Osteoblast (primary cell): ENCODE measurements at places on chromosomes 5 and 9. TPM values are rescaled to one million over a fixed set of nuclear protein-coding genes. Genes with fewer than 3 reads are reported as not detected.

DNA sequence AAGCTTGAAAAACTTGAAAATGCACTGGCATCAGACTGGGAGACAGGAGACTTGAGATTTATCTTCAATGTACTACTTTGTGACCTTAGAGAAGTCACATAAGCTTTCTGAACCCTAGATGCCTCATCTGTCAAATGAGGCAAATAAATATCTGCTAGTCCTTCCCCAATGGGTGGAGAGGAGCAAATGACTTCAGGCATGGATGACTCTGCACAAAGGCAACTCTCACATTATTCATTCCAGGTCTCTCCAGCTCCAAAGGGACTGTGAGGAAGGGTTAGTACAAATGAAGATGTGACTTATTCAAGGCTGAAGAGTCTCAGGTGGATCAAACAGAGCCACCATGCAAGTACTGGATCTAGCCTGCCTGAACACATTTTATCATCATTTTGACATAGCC is 228.7 kb downstream of the SLIT3 start:
- H3K27me3 ChIP-seq: no peaks in the 10 kb centered on the region
- no peak for DNase-seq

- no peak overlapping the region for H3K27ac ChIP-seq
- H3K4me1 ChIP-seq: no peaks in the 10 kb centered on the region
- H3K36me3 ChIP-seq: no peaks in the 10 kb centered on the region
- H3K27me3 ChIP-seq: no peaks in the 10 kb centered on the region
- no peak overlapping the region for H3K4me3 ChIP-seq
- DNase-seq: no peak
Observed at GRCh38 chr5:8329773-8330172, 460.8 kb downstream of the MTRR start.

- no peak for DNase-seq
- H3K4me3 ChIP-seq: no peak overlapping the region
- no peaks in the 10 kb centered on the region for H3K36me3 ChIP-seq
- no peaks in the 10 kb centered on the region for H3K27me3 ChIP-seq
- no peak overlapping the region for H3K27ac ChIP-seq
- peaks cover 31% of the 10 kb centered on the region for H3K4me1 ChIP-seq
Observed at GRCh38 chr5:73032635-73033034, 76.8 kb downstream of the FCHO2 start.

- H3K4me1 ChIP-seq: peaks cover 36% of the 10 kb centered on the region
- no peak overlapping the region for H3K4me3 ChIP-seq
- H3K27me3 ChIP-seq: no peaks in the 10 kb centered on the region
- no peak for DNase-seq
- H3K36me3 ChIP-seq: no peaks in the 10 kb centered on the region
Observed at GRCh38 chr9:4138180-4138579, 161.7 kb downstream of the GLIS3 start.

GRCh38 chr5:173913686-173914321 is 25.7 kb downstream of the CPEB4 start:
- no peak for DNase-seq
- H3K27me3 ChIP-seq: no peaks in the 10 kb centered on the region
- peaks cover 7% of the 10 kb centered on the region for H3K36me3 ChIP-seq
- H3K4me3 ChIP-seq: no peak overlapping the region
- no peak overlapping the region for H3K27ac ChIP-seq

- no peak overlapping the region for H3K27ac ChIP-seq
- H3K4me1 ChIP-seq: no peaks in the 10 kb centered on the region
- H3K36me3 ChIP-seq: no peaks in the 10 kb centered on the region
Observed at GRCh38 chr9:16312116-16312515, 558.4 kb downstream of the BNC2 start.

DNA sequence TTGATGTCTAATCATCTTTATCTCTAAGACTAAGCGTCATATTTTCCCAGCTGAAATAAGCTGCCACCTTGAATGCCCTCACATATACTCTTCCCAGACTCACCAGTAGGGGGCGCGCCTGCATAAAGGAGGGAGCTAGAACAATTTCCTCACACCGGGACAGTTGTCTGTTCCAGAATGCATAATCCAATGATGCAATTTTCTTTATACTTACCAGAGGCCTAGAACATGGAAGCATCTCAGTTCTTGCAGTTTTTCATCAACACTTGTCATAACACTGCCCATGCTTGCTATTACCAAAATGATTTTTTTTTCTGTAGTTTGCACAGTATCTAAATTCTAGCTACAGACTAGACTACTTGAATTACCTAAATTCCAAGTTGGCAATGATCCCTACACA is 203.9 kb downstream of the FRMD3 start:
- no peak overlapping the region for H3K4me3 ChIP-seq
- H3K27ac ChIP-seq: no peak overlapping the region
- H3K27me3 ChIP-seq: no peaks in the 10 kb centered on the region
- DNase-seq: peak; percentile 71
- H3K4me1 ChIP-seq: no peaks in the 10 kb centered on the region

- H3K27ac ChIP-seq: no peak overlapping the region
- no peak overlapping the region for H3K4me3 ChIP-seq
- DNase-seq: peak; percentile 91
- H3K4me1 ChIP-seq: no peaks in the 10 kb centered on the region
- peaks cover under 1% of the 10 kb centered on the region for H3K36me3 ChIP-seq
Observed at GRCh38 chr5:5492087-5492933, 69.8 kb downstream of the ICE1 start.

- DNase-seq: no peak
- H3K27ac ChIP-seq: no peak overlapping the region
- H3K27me3 ChIP-seq: no peaks in the 10 kb centered on the region
- H3K4me1 ChIP-seq: no peaks in the 10 kb centered on the region
Observed at GRCh38 chr5:16693879-16694278, 77.1 kb upstream of the RETREG1 start.

DNA sequence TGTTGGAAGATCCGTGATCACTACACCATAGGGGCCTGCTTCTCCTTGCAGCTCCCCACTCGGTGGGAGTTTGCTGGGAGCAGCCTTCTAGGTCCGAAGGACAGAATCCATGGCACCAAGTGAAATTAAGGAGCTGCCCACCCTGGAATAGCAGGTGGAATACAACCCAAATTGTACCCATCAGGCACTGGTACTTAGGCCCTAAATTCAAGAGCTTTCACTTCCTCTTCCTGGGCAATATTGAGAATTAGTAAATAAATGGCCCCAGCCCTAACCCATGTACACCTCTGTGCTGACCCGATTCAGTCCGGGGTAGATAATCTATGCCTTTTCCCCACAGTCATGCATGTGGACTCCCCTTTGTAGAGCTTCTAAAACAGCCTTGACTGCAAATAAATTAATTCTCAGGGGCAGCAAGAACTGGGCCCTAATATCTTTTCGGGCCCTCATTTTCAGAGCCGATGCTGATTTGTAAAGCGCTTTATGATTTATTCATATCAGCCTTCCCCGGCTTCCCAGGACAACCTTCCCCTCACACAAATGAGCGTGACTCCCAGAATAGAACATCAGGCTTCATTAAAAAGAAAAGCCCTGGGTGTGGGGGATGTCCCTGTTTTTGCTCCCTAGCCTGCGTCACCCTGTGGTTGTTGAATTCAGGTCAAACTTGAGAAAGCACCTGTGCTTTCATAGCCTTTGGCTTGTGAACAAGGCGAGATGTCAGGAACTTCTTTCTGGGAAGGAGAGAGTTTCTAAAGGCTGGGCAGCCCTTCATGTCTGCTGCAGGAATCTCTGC is 126.1 kb upstream of the TBC1D2 start:
- H3K4me1 ChIP-seq: peaks cover 19% of the 10 kb centered on the region
- no peak overlapping the region for H3K4me3 ChIP-seq
- H3K27me3 ChIP-seq: no peaks in the 10 kb centered on the region
- DNase-seq: no peak

- no peaks in the 10 kb centered on the region for H3K27me3 ChIP-seq
- no peak overlapping the region for H3K4me3 ChIP-seq
- H3K27ac ChIP-seq: no peak overlapping the region
- H3K36me3 ChIP-seq: peaks cover 70% of the 10 kb centered on the region
- H3K4me1 ChIP-seq: peaks cover 5% of the 10 kb centered on the region
- no peak for DNase-seq
Observed at GRCh38 chr5:150532996-150533395, 25.1 kb downstream of the NDST1 start.

- no peaks in the 10 kb centered on the region for H3K36me3 ChIP-seq
- peak; percentile 92 for DNase-seq
- H3K4me3 ChIP-seq: no peak overlapping the region
- H3K4me1 ChIP-seq: peaks cover 13% of the 10 kb centered on the region
Observed at GRCh38 chr9:105187781-105188180, 56.7 kb upstream of the SLC44A1 start.

GRCh38 chr9:2337627-2338026 is 284.0 kb upstream of the VLDLR start:
- no peaks in the 10 kb centered on the region for H3K27me3 ChIP-seq
- no peak for DNase-seq
- H3K4me1 ChIP-seq: no peaks in the 10 kb centered on the region
- no peaks in the 10 kb centered on the region for H3K36me3 ChIP-seq
- H3K27ac ChIP-seq: no peak overlapping the region

DNA sequence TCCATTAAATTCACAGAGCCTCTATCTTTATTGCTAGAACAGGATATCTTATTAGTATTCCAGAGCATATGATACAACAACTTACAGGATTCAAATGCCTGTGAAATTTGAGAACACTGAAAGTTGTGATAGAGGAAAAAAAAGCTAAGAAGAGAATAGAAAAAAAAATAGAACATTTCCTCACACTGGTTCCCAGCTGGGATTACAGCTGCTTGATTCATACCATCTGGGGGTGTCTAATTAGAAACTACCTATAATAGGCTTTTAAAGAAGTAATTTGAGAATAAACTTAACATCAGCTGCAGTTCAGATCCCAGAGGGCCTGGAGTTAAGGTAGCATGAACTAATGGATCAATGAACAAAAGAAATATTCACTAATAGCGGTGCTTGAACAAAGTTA is 922.0 kb downstream of the CDH12 start:
- H3K36me3 ChIP-seq: no peaks in the 10 kb centered on the region
- no peak overlapping the region for H3K27ac ChIP-seq
- H3K27me3 ChIP-seq: no peaks in the 10 kb centered on the region
- no peak overlapping the region for H3K4me3 ChIP-seq
- no peak for DNase-seq
- H3K4me1 ChIP-seq: no peaks in the 10 kb centered on the region

- H3K4me1 ChIP-seq: peaks cover 66% of the 10 kb centered on the region
- peak overlapping the region; percentile 35 for H3K4me3 ChIP-seq
- H3K36me3 ChIP-seq: no peaks in the 10 kb centered on the region
- peak overlapping the region; percentile 93 for H3K27ac ChIP-seq
Observed at GRCh38 chr5:122091936-122092600, 14.0 kb upstream of the LOX start.

Gene TSSK1B
- total RNA-seq: 0.72 and 0.88 TPM in 2 replicates

Gene SV2C
- total RNA-seq: not detected in 2 replicates

Gene PCDH1
- 0.29 and 1.4 TPM in 2 replicates for total RNA-seq

Gene TMEM171
- 8.0 TPM in 2 replicates for total RNA-seq

Gene MORN5
- 0.36 TPM in 1 of 2 replicates, not detected in the other for total RNA-seq

Gene SOHLH1
- total RNA-seq: not detected in 2 replicates

Gene TLR4
- 44.2 and 46.7 TPM in 2 replicates for total RNA-seq
